Putamen (tissue), 1 donor: ENCODE measurements at places on chromosomes 13 and 19.
A peak's percentile ranks its signal among the peaks of the same experiment; 100 is the strongest.

DNA sequence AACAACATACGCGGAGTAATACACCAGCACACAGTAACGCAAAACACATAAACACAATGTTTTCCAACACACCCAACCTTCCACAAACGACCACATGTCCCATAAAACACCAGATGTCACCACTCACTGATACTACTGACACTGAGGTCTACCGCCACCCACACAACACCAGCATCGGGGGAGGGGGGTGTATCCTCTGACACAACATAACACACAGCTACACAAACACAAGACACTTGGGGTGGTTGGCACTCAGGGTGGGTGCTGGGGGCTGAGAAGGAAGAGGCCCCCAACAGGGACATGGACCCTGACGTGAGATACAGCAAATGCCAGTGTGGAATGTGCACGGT is 1.5 kb upstream of the KCNN4 start:
- DNase-seq, result no peak

GRCh38 chr13:114099191-114099590 is 33.2 kb downstream of the RASA3 start:
- no peak for DNase-seq

DNA sequence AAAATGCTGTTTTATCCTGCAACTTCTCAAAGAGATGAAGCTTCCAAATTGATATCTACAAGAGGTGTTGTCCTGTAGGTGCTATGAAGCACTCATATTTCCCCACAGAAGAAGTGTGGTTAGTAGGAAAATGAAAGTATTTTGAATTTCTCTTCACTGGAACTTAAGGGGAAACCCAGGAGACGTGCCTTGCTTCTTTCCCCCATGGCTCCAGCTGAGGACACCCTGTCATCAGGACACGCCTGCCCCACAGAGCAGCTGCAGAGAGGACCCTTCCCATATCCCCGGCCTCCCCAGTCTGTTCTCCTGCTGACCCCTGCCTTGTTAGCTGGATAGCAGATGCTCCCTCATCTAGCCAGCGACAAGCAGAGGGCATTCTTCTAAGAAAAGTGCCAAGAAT is 371.3 kb downstream of the COG6 start:
- no peak for DNase-seq

DNA sequence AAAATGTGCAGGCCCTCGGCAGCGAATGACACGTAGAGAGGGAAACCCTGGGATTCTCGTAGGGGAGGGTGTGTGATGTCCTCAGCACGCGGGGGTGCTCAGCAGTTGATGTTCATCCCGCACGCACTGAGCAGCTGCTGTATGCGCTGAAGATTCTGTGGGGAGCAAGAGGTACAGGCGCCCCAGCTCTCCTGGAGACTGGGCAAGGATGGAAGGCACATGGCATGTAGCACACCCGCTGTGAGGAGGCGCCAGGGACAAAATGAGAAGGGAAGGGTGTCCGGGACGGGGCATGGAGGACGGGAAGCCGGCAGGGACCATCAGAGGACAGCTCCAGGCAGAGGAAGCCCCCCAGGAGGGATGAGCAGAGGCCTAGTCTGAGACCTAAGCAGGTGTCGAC is 15.4 kb downstream of the ATP11A start:
- no peak for DNase-seq

DNA sequence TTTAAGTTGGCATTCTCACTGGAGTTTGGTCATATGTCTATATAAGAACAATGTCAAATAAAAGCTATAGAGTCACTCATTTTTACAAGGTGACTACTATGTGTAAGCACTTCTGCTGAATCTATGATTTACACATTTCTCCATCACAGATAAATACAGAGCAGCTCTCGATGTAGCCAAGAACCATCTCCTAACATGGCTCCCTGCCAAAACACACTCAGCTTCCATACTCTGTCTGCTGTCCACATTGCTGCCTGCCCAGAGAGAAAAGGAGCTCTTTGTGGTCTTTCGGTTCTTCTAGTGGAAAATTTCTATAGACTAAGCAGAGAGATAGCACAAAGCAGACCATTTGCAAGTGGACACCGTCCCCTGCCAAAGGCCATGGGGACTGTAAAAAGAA is 190.9 kb upstream of the KLF12 start:
- peak; percentile 7 for DNase-seq

DNA sequence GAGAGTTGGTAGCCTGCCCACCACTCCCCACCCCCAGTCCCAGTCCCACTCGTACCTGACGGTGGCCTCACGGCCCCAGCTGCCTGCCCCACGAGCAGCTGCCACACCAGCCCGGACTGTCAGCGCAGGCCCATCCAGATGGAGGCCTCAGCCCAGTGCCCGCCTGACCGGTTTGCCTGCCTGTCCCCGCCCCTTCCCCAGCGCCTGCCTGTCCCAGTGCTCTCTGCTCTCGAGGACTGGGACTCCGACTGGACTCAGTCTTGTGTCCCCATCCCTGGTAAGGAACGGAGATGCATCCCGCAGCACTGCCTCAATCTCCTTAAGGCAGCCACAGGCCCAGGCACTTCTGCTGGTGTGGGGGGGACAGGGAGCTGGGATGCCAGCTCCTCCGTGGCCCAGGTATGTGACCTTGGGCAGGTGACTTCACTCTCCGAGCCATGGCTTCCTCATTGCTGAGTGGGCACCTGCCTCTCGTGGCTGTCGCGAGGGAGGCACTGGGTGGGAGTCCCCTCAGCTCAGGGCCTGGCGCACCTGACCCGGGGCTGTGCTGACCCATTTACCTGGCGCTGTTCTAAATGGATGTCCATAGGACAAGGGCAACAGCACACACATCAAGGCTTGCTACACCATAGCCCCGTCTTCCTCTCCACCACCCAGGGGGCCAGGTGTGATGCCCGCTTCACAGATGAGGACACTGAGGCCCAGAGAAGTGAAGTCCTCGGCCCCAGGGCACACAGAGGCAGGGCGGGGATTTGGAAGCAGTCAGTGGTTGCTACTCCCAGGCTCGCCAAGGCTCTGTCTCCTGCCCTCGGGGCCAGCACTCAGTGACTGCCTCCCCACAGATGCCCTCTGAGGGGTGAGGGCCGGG is at the start of gene NKPD1:
Gene NKPD1 (minus strand): TSS at position 113 of the 868 bp plus-strand sequence. CDS start 832 bp downstream, outside the sequence.
- no peak for DNase-seq

GRCh38 chr13:28327373-28328270 is 167.3 kb downstream of the FLT1 start:
- DNase-seq, result no peak

GRCh38 chr19:16160445-16160942 is 12.8 kb downstream of the CIB3 start:
- DNase-seq, result no peak

- DNase-seq, result no peak
Observed at GRCh38 chr13:34350671-34351070, 532.7 kb downstream of the RFC3 start.

DNA sequence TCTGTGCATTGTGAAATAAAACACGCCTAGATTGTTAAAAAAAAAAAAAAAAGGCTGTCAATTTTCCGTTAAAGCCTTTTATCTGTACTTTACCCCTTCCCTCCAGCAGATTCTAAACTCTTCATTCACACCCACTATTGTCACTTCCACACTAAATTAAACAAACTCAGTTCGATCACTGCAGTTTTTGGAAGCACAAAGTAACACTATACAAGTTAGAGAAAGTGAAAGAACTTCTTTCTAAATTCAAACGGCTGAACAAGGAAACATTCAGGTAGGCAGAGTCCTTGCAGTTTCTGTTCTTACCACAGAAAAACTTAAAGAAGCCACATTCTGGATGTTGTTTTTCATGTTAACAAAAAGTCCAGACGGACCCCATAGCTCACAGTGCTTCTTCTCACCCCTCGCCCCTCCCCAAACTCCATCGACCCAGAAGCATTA is 27.5 kb upstream of the UBE2L5 start:
- DNase-seq, result no peak

DNA sequence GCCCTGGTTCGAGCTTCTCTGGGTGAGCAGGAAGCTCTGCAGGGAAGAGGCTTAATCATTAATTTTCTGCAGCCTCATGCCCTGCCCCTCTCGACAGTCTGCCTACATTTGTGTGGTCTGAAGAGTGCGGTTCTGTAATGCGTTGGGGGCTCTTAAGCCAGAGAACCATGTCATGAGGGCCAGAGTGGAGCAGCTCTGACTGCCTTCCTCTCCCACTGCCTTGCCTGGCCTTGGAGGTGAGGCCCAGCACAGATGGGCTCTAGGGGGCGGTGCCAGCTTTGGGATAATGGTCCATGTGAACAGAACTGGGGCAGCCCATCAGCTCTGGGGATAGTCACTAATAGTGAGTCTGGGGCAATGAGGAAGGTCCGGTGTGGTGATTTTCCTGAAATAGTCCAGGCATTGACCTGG is 5.7 kb downstream of the FGF9 start:
- DNase-seq, result no peak

GRCh38 chr19:13866463-13867046 is 10.4 kb upstream of the NANOS3 start:
- no peak for DNase-seq

DNA sequence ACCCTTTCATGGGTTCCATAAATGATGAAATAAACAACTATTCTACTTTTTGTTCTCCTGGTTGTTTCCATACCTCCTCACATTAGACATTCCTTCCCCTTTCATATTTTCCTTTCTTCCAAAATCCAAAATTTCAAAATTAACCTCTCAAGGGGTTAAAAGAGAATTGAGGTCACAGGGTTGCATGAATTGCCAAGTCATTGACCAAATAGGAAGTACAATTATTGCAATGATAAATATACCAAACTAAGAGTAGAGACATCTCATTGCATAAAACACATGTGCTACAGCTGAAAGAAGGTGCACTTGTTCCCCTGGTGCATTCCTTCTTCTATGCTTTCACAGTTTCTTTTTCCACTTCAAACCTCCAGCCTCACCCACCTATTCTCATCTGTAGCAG is 136.1 kb downstream of the KCTD12 start:
- DNase-seq, result no peak

DNA sequence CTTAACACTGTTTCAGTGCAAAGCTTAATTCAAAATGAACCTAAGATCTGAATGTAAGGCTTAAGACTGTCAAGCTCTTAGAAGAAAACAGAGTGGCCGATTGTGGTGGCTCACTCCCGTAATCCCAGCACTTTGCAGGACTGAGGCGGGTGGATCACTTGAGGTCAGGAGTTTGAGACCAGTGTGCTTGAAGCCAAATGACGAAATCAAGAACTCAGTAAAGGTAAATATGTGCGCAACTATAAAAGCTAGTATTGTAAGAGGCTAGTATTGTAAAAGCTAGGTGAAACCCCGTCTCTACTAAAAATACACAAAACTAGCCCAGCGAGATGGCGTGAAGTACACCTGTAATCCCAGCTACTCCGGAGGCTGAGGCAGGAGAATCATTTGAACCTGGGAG is 12.7 kb downstream of the ATP4B start:
- DNase-seq, result no peak

GRCh38 chr13:94480672-94481145 is 1.2 kb upstream of the DCT start:
- no peak for DNase-seq

DNA sequence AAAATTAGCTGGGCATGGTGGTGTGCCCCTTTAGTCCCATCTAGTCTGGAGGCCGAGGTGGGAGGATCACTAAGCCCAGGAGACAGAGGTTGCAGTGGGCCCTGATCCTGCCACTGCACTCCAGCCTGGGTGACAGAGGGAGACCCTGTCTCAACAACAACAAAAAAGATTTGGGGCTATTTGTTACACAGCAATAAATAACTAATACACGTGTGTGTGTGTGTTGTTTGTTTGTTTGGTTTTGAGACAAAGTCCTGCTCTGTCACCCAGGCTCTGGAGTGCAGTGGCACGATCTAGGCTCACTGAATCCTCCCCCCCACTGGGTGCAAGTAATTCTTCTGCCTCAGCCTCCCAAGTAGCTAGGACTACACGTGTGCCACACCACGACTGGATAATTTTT is 32.9 kb upstream of the FEM1A start:
- DNase-seq, result no peak

DNA sequence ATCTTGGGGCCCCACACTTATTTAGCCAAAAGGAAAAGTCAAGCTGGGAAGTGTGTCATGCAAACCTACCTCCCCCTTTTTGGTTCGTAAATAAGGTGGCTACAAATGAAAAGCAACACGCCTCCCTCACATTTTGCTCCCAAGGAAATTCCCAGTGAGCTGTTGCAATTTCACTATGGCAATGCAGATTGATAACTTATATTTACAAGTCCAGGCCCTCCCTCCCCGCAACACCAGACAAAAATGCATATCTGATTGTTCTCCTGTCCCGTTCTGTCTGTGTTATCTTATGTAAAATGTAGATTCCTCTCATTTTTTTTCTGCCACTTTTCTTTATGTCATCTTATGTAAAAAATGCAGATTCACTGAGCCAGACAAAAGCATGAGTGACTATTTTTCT is 1305.3 kb downstream of the SLITRK5 start:
- no peak for DNase-seq

DNA sequence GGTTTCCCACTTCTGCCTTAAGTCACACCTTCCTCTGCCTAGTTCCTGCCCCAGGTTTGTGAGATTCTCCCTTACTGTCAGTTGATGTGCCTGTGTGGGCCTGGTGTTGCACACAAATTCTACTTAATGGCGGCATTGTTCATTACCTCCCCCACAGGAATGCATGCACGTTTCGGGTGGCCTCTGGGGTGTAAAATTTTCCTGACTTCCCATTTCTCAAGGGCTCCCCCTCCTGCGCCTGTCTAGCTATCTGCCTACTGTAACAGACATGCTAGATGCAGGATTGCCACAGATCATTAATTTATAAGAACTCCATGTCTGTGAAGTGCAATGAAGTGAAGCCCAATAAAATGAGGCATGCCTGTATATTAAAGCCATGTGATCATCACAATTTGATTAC is 1466.3 kb downstream of the PCDH9 start:
- DNase-seq, result no peak

GRCh38 chr13:28442839-28443238 is 52.1 kb downstream of the FLT1 start:
- no peak for DNase-seq

- peak; percentile 63 for DNase-seq
Observed at GRCh38 chr13:109764470-109765291, 21.7 kb downstream of the IRS2 start.

DNA sequence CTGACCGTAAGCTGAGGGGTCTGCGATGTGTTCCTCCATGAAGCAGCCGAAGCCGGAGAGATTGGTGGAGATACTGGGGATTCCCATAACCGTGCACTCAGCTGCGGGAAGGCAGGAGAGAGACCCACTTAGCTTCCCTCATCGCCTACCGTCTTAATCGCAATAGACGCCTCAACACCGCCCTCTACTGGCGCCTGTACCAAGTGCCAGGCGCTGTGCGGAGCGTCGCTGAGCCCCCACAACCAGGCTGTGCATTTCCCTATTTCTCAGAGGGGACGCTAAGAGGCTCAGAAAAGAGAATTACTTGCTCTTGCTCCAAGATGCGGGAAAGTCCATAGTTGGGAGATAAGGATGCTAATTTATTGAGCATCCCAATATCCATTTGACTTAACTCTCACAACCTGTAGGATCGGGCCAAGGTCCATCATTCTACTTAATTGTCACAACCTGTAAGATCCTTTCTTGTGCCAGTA is 5.8 kb downstream of the FTL start:
- DNase-seq, result no peak

- no peak for DNase-seq
Observed at GRCh38 chr13:50119591-50119990, 104.3 kb downstream of the KCNRG start.

GRCh38 chr19:1001538-1002166 is 1.4 kb downstream of the GRIN3B start:
- no peak for DNase-seq
